ENCODE measurements at places on chromosomes 3 and 15.

DNA sequence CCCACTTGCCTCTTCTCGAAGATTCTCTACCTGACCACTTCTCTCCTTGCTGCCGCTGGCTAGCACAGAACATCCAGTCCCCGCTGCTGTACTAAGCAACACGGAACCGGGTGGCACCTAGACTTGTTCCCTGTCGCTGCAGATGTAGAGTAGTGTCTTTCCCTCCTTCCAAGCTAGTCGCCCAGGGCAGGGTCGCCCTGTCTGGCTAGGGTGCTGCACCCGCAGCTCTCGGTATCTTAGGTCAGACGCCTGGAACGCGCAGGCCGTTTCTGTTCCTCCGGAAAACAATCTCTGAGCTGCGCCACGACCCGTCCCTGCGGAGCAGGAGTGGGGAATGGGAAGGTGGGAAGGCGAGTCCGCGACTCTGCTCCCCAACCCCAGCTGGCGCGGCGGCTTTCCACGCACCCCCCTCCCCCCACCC is 758 bp upstream of the SNX33 start:
- no peak for DNase-seq

GRCh38 chr3:89682556-89682955 is 575.1 kb downstream of the EPHA3 start:
- no peak for DNase-seq

DNA sequence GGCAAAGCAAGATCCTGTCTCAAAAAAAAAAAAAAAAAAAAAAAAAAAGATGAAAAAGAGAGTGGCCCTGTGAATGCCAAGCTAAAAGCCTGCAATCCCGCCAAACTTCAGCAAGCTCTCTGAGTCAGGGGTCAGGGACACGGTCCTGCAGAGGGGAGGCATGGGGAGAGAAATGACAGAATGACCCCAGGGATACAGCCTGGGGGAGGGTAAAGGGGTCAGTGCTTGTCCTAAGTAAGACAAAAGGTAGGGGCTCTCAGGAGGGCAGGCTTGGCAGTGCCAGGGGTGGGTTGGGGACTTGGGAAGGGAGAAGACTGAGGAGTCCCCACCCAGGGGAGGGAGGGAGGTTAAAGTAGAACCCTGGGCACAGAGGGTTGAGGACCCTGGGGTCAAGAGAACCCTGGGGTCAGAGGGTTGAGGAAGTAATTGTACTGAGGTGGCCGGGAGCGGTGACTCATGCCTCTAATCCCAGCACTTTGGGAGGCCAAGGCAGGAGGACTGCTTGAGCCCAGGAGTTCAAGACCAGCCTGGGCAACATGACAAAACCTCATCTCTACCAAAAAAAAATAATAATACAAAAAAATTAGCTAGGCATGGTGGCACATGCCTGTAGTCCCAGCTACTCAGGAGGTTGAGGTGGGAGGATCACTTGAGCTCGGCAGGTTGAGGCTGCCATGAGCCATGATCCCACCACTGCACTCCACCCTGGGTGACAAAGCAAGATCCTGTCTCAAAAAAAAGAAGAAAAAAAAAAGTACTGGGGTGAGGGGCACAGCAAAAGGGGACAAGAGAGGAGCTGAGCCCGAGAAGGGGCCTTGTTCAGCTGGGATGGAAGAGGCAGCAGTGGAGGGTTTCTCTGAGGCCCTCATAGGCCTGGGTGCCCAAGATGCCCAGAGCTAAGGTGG is 5.2 kb upstream of the SEMA3B start:
- DNase-seq = no peak

- no peak for DNase-seq
Observed at GRCh38 chr15:56969265-56969895, 50.9 kb downstream of the TCF12 start.

DNA sequence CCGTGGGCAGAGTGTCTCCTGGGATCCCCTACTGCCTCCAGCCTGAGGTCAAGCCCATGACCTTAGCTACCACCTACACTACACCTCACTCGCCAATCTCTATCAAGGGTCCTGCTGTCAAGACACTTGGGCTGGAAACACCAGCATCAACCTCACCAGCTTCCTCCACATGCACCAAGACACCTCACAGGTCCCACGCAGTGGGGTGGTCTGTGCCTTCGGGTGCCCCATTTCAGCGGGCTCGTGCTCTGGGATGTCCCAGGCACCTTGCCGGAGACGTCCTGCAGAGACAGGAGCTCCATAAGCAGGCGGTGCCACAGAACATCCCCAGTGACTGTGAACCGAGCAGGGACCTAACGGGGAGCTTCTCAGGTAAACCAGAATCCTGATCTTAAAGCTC is 20.0 kb downstream of the CYFIP1 start:
- DNase-seq = no peak

DNA sequence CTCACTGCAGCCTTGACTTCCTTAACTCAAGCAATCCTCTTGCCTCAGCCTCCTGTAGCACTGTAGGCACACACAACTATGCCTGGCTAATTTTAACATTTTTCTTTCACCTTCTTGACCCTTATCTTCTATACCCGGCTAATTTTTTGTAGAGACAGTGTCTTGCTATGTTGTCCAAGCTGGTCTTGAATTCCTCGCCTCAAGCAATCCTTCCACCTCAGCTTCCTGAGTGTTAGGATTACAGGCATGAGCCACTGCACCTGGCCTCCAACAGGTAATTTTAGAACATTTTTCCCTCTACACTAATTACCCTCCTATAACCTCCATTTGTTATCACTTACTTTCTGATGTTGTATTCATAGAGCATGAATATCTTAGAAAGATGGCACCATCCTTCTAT is 60.3 kb downstream of the SPG11 start:
- DNase-seq = no peak

- no peak for DNase-seq
Observed at GRCh38 chr3:16944356-16944755, 59.6 kb downstream of the PLCL2 start.

- DNase-seq = no peak
Observed at GRCh38 chr3:193774272-193774915, 181.4 kb downstream of the OPA1 start.

DNA sequence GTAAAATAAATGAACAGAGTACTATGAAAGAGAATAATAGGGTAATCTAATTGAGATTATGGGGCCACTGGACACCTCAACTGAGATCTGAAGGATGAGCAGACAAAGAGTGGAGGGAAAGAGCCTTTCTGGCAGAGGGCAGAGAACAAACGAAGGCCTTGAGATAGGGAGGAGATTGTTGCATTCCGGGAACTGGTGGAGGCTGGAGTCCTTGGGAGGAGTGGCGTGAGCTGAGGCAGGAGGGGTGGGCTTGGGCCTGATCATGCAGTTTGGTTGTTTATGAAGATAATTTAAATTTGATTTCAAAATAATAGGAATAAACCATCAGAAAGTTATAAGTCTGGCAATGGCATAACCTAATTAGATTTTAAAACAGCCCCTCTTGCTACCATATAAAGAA is 59.5 kb upstream of the GALNT15 start:
- DNase-seq = no peak

GRCh38 chr3:193902607-193903511 is 233.1 kb upstream of the HES1 start:
- DNase-seq = no peak

DNA sequence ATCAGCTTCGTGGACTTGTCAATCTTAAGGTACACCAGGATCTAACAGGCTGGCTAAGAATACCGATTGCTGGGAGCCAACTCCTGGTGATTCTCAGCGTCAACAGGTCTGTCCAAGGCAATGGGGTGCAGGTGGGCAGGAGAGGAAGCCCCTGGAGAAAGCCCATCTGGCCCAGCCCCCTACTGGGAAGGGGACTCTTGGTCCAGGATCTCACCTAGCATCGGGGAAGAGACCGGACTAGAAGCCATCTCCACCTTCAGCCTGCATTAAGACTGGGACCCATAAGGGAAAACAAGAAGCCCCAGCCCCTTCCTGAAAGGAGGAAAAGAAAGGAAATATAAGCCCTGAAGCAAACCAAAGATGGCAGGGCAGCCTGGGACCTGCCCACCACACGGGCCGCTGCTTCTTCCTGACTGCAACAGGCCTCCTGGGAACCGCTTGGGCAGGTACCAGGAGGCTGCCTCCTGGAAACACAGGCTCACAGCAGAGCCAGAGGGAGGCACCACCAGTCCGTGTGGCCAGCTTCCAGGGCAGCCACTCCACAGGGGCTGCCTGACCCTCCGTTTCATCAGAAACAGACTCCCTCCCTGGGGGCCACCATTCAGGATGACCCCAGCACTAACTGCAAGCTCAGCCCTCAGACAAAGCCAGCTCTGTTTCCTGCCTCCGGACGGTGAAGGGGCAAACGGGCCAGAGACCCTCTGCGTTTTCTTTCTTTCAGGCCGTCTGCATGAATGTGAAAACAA is 100.2 kb downstream of the LRIG1 start:
- no peak for DNase-seq

DNA sequence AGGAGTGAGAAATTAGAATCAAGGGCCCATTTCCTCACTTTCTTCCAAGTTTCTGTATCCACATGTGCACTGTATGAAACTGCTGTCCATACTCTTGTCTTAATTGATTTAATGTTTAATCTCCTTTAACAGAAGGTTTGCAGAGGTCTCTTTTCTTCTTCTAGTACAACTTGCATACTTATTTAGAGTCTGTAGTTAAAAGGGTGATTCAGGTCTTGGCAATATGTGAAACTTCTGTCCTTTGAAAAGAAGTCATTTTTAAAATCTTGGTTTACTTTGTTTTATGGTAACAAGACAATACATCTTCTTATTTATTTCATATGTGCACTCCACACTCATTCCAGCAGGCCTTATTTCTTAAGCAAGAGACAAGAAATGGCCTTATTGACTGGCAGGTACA is 25.8 kb downstream of the TMEM45A start:
- no peak for DNase-seq

DNA sequence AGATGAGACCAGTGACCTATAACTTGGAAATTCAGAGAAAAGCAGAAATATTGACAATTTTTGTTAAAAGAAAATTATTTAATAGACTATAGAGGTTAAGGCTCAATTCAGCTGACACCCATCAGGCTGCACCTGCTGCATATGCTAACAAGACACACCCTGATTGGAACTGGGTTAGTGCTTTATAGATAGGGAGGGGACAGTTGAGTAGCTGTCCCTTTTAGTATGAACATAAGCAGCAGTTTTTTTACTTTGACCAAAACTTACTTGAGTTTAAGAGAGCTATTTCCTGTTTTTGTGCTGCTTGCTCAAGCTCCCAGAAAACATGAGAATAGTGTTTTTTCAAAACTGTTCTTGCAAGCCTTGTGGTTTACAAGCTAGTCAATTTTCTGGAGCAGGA is 292.6 kb downstream of the LRRC3B start:
- no peak for DNase-seq

DNA sequence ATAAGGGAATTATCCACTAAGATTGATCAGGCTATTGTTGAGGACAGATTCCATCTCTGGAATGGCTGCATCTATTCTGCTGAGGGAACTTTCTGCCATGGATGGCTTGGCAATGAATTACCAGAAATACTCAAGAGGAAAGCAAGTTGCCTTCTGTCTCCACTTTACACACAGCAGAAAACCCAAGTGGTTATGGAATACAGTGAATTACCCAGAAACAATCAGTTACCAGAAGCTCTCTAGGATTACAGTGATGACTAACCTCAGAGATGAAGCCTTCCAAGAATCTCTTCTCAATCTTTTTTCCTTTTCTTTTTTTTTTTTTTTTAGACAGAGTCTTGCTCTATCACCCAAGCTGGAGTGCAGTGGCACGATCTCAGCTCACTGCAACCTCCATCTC is 183.3 kb downstream of the WDR76 start:
- no peak for DNase-seq

DNA sequence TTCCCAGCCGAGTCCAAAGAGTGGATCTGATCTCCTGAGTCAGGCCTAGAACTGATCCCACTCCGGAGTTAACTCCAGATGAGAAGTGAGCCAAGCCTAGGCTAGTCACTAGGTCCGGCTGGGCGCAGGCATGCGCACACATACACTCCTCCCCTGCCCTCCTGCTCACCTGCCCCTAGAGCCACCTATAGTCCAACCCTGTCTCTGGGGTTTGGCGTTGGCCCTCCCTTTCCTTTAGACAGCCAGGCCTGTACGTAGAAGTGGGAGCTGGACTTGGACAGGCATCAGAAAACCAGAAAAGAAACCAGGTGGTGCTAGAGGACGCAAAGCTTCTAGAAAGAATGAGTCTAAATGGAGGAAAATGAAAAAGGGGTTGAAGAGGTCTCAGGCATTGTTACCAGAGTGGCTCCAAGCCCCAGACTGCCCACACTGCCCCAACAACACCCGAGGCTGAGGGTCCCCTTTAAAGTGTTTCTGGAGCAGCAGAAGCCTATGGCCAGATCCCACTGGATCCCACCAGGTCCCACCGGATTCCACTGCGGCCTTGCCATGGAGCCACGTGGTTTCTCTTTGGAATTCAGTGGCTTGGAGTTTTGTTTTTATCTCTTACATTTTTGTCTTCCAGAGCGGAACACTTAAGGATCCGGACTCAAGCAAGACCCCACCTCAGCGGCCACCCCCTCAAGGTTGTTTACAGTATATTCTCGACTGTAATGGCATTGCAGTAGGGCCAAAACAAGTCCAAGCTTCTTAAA is 24.2 kb upstream of the TIMP4 start:
- DNase-seq = no peak

GRCh38 chr15:52441841-52442240 is 86.8 kb downstream of the MYO5A start:
- no peak for DNase-seq

- no peak for DNase-seq
Observed at GRCh38 chr3:60337421-60337820, 913.8 kb downstream of the FHIT start.

DNA sequence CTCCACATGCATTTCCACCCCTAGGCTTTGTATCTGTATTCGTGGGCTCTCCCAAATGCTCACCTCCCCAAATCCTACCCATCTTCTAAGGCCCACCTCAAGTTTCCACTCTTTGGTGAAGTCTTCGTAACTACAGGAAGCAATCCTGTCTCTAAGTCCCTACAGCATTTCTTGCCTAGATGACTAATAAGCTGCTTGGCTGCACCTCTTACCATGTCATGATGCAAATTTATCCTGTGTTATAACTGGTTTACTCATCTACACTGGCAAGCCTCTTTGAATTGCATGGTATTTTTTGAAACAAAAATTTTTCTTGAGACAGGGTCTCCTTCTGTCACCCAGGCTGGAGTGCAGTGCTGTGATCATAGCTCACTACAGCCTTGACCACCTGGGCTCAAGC is 73.3 kb downstream of the SETMAR start:
- DNase-seq = no peak

DNA sequence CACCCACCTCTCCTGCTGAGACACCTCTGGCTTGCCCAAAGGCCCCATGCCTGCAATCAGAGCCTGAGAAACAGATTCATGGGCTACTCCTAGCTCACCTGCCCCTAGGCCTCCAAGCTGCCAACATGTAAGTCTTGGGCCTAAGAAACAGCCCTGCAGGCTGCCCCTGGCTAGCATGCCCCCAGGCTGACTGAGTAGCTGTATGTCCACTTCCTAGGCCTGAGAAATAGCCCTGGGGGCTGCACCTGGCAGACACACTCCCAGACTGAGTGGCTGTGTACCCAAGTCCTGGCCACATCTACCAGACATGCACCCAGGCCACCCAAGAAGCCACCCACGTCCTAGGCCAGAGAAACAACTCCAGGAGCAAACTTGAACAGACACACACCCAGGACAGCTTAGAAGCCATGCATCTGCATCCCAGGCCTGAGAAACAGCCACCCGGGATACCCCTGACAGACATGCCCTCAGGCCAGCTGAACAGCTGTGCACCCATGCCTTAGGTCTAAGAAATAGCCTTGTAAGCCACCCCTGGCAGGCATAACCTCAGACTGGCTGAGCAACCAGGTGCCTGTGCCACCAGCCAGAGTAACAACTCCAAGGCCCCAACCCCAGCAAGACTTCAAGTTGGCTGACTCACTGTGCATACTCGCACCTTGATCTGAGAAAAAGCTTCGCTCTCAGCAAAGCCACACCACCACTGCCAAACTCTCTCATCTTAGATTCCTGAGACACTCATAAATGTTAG is 12.0 kb upstream of the NRG4 start:
- no peak for DNase-seq
